ENCODE measurements at places on chromosomes 16 and 17.
A peak's percentile ranks its signal among the peaks of the same experiment; 100 is the strongest.

DNA sequence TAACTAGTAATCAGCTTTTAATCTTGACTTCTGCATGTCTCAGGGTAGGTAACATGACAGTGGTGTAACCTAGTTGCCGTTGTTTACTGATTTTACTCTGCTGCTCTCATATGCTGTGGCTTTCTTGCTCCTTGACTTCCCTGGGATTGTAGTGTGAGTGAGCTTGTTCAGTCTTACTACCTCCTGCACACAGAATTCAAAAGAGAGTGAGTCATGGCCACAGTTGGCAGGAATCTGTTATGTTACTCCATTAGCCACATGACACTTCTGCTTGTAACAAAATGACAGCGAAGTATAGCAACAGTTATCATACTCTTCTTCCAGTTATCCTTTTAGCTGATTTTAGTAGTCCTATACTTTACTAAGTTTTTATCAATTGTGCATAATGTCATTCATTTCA, 18.8 kb downstream of the TNRC6A start:
- DNase-seq, result peak; percentile 24

DNA sequence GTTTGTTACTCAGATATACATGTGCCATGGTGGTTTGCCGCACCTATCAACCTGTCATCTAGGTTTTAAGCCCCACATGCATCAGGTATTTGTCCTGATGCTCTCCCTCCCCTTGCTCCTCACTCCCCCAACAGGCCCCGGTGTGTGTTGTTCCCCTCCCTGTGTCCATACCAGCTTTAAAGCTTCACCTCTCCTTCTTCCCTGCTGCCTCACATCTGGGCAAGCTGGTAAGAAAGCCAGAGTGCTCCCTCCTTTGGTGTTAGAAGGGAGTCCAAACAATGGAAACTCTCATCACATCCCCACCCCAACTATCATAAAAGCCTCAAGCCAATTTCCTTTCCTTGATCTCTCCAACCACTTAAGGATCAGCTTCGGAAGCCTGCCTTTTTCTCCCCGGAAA, 1115.6 kb upstream of the GOT2 start:
- DNase-seq, result no peak

- DNase-seq, result no peak
Measured at GRCh38 chr16:46736695-46737094, 11.4 kb downstream of the MYLK3 start.

GRCh38 chr17:27804113-27804512, 3.8 kb upstream of the NOS2 start:
- no peak for DNase-seq

GRCh38 chr16:67707210-67707609, 11.9 kb downstream of the GFOD2 start:
- no peak for DNase-seq

Measured in GF-D8 (cell line).